ENCODE measurements at places on chromosomes 2 and 18.

DNA sequence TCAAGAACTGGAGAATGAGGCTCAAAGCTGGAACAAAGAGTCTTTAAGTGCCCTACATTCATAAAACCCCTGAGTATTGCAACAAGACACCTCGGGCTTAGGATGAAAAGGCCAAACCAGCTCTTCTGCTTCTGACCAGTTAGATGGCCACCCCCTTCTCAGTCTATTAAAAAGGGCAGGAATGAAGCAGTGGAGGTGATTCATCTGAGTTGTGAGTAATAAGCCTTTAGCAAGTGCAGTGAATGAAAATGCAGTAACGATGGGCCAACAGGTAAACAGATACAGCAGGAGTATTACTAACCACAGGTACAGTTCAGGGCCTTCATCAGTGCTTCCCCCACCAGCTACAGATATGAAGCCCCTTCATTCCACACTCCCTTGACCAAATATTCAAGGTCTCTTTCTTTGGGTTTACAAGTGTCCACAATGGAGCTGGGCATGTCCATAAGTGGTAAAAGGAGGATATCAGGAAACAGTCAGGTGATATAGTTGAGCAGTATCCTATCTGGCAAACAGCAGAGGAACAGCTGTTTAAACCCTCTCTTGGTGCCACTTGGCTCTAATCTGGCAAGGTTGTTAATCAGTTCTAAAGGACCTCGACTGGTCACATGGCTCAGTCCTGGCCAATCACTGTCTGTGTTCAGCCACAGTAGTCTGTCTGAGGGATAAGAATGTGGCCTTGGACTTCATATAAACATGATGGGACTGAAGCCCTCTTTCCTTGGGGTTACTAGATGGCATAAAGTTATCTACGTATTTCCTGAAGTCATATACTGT lies 17.8 kb downstream of the SERPINB13 start:
- no peak for DNase-seq

DNA sequence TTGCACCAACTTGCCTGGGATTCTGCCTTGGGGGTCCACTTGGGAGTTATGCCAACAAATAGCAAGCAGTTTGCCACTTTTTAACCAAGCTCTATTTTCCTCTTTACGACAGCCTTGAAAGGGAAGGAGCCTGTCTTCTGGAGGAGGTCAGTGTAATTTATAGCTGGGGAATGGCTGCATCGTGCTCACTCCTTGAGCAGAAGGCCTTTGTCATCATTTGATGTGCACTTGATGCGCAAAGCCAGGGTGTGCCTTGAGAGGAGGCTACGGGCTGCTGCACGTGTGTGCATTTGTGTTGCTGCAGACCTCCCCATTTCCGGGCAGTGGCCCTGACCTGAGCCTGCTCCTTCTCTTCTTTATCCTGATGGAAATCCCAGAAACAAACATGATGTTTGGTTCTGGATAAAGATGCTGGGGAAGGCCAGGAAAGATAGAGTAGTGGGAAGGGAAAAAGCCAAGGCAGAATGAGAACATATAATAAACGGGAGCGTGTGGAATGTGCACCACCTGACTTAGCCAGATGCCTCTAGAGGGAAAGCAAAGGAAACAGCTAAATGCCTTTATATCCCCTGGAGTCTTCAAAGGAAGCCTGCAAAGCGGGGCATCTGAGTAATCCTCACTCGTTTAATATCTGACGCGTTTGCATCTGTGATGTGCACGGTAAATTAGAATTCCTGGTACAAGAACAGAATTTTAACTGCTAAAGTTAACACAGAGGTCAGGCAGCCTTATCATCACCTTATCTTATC lies 68.3 kb upstream of the ZNF521 start:
- no peak for DNase-seq

DNA sequence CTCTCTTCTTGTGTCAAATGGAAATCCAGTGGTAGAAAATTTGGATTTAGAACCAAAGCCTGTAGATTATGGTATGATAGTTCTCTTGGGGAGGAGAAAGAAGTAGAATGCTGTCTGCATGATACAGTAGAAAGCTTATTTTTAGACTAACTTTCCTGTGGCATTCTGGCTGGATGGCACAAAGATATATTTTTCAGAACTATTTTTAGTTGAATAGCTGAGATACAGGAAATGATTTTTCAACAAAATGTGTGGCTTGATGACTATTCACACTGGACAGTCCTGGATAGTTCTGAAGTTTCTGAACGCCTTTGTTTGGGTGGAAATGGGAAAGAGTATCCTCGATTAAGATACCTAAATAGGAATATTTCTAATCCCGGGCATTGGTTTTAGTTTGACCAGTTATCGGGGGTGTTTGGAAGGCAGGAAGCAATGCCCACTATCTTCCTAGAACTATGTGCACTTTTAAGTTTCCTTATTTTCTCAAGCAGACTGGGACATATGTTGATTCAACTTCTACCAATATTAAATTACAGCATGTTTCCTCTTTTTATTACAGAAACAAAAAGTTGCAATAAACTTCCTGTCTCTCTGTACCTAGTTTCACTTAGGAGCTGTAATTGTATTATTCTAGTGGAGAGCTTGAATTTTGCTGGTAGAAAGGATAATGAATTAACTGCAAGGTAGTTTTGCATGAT lies 32.1 kb downstream of the GDF7 start:
- no peak for DNase-seq

GRCh38 chr18:42525905-42526304 lies 570.9 kb downstream of the PIK3C3 start:
- DNase-seq = peak; percentile 4

- no peak for DNase-seq
Measured at GRCh38 chr18:49563130-49563540, 1.3 kb downstream of the LIPG start.

- no peak for DNase-seq
Measured at GRCh38 chr2:219998107-219998506, 370.7 kb downstream of the SLC4A3 start.

- no peak for DNase-seq
Measured at GRCh38 chr18:54254265-54254758, 15.0 kb upstream of the POLI start.

GRCh38 chr2:229467783-229468182 lies 196.7 kb upstream of the PID1 start:
- DNase-seq = no peak

DNA sequence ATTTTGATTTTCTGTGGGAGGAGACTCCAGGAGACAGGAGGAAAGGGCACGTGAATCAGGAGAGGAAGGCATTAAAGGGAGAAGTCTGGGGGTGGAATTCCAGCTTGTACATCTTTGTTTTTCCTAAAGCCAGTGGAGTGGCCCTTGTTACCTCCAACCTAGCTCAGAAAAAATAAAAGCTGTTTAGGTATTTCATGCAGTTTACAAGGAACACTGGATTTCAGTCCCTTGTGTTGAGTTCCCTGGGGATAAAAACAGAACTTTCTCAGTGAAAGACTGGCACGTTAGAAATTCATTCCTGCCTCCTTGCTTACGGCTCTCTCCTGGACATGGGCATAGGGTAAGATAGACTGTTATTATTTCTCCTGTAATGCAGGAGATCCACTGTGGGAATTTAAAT lies 170.2 kb downstream of the ZEB2 start:
- no peak for DNase-seq

GRCh38 chr2:50879457-50879856 lies 152.5 kb downstream of the NRXN1 start:
- no peak for DNase-seq

DNA sequence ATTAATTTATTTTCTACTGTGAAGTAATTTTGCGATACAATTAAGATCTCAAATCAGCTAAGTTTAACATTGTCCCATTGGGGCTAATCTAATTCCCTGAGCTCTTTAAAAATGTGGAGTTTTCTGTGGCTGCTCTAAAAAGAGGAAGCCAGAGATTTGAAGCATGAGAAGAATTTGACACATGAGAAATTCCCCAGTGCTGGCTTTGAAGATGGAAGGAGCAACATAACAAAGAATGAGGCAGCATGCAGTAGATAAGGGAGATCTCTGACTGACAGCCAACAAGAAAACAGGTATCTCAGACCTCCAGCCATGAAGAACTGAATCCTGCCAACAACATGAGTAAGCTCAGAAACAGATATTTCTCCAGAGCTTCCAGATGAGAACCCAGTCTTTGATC lies 308.4 kb downstream of the ZNF804A start:
- no peak for DNase-seq

DNA sequence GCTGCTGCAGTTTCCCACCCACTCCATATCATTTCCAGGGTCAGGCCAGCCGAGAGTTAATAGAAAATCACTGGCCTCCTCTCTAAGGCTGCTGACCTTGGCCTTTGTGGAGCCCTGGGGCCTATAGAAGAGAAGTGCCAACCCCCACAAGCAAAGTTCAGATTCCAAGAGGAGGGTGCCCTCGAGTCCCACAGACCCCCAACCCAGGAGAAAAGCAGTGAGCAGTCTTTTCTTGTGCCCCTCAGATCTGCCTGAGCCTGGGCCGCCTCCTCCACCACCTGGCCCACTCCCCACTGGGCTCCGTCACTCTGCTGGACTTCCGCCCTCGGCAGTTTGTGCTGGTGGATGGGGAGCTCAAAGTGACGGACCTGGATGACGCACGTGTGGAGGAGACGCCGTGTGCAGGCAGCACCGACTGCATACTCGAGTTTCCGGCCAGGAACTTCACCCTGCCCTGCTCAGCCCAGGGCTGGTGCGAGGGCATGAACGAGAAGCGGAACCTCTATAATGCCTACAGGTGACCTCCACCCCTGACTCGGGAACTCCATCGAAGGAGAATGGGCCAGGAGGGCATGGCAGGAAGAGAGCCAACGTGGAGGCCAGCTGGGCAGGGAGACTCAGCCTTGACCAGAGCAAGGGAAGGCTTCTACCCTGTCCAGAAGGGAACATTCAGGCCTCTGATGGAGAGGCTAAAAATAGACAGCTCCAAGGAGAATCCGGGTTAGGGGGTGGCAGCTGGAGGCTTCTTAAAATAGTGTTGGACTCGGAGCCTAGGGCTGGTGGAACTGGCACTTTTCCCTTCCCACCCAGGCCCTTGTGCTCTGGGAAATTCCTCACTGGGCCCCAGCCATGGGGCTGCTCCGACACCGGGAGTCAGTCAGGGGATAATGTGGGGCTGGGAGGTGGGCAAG lies 6.2 kb downstream of the PKDCC start:
- DNase-seq = peak; percentile 34

DNA sequence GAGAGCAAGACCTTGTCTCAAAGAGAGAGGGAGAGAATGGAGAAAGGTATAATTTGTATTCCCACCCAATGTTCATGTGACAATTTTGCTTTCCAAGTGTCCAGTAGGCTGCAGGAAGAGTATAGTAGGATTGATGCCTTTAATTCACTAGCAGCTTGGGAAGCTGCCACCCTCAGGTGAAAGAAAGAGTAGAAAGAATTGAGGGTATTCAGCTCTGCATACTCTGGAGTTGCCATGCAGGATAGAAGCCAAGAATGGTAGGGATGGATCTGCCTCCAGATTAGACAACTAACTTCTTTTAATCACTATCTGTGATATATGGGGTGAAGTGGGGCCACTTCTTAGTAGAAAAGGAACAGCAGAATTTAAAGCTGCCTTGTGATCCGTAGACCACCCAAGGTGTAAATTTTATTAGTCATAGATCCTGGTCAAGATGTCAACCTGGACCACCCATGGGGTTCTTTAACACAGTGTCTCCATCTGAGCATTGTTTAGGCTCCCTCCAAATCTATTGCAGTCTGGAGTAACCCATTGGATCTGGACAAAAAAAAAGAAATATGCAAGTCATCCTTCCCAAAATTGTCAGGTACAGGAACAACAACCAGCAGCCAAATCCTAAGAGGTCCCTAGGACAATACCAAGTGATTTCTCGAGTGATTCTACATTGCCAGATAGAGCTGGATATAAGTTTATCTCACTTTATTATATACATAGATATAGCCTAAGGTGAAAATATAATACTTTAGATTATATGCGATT lies 33.1 kb upstream of the DTNA start:
- DNase-seq = no peak

DNA sequence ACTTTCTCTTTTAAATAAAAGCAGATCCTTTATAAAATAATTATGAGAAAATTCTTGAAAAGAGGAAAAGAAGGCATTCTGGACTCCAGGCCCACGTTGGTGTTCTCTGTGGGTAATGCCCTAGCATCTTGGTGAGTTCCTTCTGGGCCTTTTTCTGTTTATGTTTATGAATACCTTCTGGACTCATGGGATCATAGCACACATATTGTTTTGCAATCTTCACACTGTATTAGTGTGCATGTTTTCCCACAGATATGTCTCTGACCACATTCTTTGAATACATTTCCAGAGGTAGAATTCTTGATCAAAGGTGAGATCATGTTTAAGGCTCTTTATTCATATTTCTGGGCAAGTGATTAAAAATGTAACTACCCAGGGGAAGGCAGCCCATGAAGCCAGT lies 15.9 kb downstream of the GLI2 start:
- no peak for DNase-seq

- no peak for DNase-seq
Measured at GRCh38 chr2:179129574-179130238, 79.8 kb upstream of the CCDC141 start.

Data from globus pallidus (tissue), 1 donor.